ENCODE measurements at places on chromosomes 2 and 18. TPM values are rescaled to one million over a fixed set of nuclear protein-coding genes. Genes with fewer than 3 reads are reported as not detected.

DNA sequence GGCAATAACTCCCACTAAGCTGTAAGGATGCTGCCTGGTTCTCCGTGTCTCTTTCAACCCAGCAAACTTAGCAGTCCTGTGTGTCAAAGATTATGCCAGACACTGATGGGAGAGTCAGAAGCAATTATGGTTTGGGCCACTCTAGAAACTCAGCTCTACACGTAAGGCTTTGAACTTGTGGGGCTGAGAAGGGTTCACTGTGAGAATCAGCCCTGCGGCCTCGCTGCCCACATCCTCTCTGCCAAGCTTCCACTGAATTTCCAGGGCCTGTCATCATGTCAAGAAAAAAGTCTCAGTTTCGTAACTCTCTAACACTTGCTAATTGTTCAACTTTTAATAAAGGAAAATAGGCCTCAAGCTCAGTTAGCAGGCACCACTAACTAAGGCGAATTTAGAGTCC is 308.8 kb upstream of the LYPD1 start:
- no peak for DNase-seq

DNA sequence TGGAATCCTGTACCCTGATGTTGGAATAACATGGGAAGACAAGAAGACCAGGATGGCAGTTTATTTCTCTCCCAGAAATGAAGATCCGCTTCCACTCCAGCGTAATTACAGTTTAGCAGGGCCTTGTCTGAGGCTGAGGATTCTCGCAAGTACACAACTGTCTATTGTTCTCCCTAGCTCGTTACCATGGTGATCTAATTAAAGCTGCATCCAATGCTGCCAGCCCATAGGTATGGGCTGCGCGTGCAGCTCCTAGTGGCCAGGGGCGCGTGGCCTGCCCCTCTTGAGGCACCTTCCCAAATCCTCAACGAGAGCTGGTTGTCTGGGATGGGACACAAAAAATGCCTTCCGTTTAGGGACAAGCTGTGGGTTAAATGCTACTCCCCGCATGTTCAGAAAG is 344.9 kb downstream of the CYRIA start:
- no peak for DNase-seq

DNA sequence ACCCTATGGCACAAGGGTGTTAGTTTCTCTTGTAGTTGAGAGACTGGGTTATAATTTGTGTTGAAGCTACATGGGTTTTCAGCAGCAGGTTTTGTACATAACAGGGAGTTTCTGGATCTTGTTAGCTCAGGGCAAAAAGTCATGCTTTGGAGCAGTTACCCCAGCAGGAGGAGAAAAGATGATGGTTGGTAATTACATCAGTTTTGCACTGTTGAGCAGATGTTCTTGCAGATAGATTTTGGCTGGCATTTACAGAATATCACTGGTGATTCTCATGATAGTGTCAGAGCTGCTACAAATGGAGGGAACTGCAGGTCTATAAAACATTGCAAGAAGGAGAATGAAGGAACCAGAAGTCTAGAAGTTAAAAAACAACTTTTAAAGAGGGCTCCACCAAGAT is 215.2 kb upstream of the ATP5MC3 start:
- no peak for DNase-seq

- DNase-seq, result no peak
Observed at GRCh38 chr2:152755029-152755428, 36.6 kb downstream of the ARL6IP6 start.

- DNase-seq, result no peak
Observed at GRCh38 chr2:168624028-168624427, 168.0 kb downstream of the CERS6 start.

- no peak for DNase-seq
Observed at GRCh38 chr2:44267796-44268648, 7.3 kb upstream of the SLC3A1 start.

- no peak for DNase-seq
Observed at GRCh38 chr2:20698916-20699613, 32.1 kb downstream of the GDF7 start.

- no peak for DNase-seq
Observed at GRCh38 chr2:32882816-32883810, 63.6 kb upstream of the LTBP1 start.

DNA sequence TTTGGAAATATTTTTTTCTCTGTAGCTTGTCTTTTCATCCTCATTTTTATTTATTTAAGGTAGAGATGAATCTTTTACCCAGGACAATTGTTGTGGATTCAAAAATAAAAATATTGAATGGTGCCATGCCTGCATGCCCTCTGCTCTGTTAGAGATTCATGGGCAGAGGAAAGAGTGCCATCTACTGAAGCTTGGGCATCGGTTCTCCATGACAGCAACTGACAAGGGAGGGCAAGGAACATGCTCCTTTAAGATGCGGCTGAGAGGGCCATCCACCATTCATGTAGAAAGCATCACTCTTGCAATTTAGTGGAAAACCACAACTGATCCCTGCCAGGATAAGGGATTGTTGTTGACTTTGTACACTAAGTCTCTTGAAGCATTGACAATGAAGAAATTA is 79.9 kb downstream of the PARD3B start:
- no peak for DNase-seq

DNA sequence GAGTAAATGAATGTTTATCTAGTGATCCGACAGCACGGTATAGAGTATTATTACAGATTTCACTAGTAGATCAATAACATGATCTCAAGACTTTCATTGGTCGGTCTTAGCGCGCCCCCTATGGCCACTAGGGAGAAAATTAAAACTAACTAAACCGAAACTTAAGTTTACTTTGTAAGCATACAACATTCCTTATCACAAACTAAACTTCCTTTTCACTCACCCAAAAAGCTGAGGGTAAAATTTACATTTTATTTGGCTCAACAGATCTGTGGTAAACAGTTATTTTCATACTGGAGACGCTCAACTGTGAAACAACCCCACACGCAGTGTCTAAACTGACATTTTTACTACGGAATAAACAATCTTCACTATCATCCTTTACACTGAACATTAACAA is 215.6 kb upstream of the MAP2 start:
- DNase-seq, result peak; percentile 2

GRCh38 chr2:28322981-28323396 is 69.7 kb upstream of the FOSL2 start:
- no peak for DNase-seq

DNA sequence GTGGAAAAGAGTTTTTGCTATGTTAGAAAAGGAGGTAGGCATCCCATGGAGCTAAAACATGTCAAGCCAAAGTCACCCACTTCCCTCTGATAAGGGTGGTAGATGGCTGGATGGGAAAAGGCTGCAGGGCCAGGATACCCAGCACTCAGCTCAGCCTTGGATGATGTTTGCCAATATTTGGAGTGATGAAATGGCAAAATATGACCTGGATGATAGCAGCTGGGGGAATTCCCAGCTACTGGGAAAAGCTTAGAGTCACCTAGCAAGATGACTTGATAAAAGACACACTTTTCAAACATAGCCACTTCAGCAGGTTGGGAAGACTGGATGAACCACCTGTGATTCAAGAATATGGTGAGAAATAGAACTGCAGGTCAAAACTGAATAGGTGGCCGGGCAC is 10.1 kb downstream of the RFX8 start:
- DNase-seq, result no peak

- DNase-seq, result no peak
Observed at GRCh38 chr2:202632682-202633290, 2.0 kb upstream of the FAM117B start.

- no peak for DNase-seq
Observed at GRCh38 chr2:8538531-8538930, 143.3 kb upstream of the ID2 start.

DNA sequence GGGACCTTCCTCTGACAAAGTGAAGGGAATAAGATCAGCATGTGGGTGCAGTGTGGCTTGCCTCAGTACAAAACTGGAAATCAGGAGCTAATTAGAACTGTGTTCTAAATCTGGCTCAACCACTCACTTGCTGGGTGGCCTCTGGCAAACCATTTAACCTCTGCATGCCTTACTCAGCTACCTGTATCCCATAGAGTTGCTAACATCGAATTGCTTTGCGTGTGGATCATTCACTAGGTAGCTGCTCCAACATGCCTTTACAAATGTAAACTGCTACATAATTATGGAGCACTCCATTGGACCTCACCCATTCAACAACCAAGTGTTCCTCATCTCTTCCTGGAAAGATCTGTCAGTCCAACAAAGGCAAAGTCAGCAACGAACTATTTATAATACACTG is 19.0 kb downstream of the PLEKHM3 start:
- DNase-seq, result no peak

- DNase-seq, result no peak
Observed at GRCh38 chr18:74289137-74289536, 2.6 kb downstream of the CYB5A start.

DNA sequence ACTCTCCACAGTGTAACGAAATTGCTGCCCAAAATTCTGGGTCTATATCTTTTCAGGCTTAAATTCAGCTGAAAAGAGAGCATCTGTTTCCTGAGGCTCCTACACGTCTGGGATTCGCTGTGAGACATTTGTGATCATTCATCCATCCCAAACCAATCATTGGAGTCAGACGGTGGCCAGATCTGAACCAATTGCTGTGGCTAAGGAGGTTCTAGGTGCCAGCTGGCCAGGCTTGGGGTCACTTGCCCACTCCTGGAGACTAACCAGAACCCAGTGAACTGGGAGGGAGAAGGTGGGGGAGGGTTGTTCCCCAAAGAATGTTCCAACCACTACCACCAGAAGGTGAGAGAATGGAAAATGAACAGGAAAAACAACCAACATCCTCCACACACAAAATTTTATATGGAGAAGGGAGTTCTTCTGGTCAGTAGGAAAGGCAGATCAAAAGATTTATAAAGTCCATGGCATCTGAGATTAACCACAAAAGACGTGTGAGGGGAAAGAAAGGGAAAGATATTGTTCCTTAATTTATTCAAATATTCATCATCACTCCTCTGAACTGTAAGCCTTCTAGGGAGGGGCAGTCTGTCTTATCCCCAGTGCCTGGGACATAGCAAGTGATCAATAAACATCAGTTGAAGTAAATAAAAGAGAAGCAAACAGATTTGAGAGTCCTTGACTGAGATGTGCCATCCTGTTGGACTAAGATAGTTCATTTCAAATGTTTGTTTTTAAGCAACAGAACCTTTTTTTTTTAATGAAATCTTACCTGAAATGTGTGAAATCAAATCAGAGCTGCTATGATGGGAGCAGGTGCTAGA is 3.0 kb upstream of the RTKN start:
- DNase-seq, result no peak

DNA sequence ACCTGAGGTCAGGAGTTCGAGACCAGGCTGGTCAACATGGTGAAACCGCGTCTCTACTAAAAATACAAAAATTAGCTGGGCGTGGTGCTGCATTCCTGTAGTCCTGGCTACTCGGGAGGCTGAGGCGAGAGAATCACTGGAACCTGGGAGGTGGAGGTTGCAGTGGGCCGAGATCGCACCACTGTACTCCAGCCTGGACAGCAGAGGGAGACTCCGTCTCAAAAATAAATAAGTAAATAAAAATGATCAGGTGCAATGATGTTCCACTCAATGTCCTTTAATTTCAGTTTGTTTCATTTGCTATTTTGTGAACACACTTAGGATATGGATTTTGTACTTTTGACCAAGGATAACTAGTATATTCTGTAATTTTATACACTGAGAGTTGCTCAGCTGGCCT is 9.3 kb downstream of the HADHA start:
- no peak for DNase-seq

- no peak for DNase-seq
Observed at GRCh38 chr2:224349396-224349795, 52.5 kb downstream of the FAM124B start.

GRCh38 chr18:46301571-46301970 is 197.4 kb downstream of the HAUS1 start:
- no peak for DNase-seq

DNA sequence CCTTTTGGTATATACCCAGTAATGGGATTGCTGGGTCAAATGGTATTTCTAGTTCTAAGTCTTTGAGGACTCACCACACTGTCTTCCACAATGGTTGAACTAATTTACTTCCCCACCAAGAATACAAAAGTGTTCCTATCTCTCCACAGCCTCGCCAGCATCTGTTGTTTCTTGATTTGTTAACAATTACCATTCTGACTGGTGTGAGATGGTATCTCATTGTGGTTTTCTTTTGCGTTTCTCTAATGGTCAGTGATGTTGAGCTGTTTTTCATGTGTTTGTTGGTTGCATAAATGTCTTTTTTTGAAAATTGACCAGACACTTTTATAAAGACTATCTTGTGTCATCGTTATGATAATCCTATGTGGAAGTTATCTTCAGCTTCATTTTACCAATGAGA is 16.0 kb upstream of the ATP8B1 start:
- no peak for DNase-seq

DNA sequence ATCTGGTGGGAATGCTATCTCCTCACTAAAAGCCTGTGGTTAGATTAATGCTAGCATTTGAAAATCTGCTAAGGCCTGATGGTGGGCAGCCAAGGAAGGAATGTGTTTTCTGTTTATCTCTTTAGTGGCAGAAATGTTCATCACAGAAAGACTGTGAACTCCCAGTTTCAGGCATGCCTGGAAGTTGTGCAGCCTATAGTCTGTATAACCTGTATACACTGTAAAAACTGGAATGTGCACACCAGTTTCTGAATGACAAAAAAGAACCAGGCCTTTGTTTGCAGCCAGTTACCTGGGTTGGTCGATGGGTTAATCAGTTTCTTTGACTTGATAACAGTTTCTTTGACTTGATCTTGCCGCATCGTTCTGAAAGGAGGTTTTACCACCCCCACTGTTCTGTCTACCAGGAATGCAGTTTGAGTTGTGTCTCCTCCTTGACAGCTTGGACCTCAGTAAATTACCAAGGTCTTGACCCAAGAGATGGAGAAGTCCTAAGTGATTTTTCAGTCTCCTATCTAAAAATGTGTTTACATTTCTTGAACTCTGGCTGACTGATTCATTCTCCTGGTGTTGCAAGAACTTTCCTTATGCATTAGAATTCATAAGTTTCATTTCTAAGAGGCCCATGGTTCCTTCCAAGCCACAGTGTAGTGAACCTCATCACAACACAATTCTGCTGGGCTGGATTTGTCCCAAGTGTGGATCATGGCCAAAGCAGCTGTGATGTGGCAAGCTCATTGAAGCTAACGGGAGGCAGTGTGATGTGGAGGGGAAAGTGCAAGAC is 62.2 kb downstream of the KIAA2012 start:
- peak; percentile 16 for DNase-seq

GRCh38 chr2:12463189-12463588 is 253.5 kb upstream of the TRIB2 start:
- DNase-seq, result no peak

GRCh38 chr18:11260961-11261461 is 111.6 kb upstream of the PIEZO2 start:
- DNase-seq, result no peak

- no peak for DNase-seq
Observed at GRCh38 chr2:148501545-148501944, 143.0 kb upstream of the EPC2 start.

GRCh38 chr2:39593439-39594393 is 72.0 kb upstream of the TMEM178A start:
- DNase-seq, result peak; percentile 9

GRCh38 chr18:61569176-61569892 is 236.1 kb downstream of the CDH20 start:
- no peak for DNase-seq

The SEC11C gene
- 92.8 TPM for total RNA-seq

The CFC1 gene
- total RNA-seq, result 11.4 TPM

The ZAP70 gene
- 160 TPM for total RNA-seq

The RND3 gene
- 7.4 TPM for total RNA-seq

The TNP1 gene
- total RNA-seq, result 0.57 TPM

The SERTAD2 gene
- 13.3 TPM for total RNA-seq

The HJURP gene
- 29.7 TPM for total RNA-seq

The ERFE gene
- total RNA-seq, result 0.38 TPM

The BCL11A gene
- 27.9 TPM for total RNA-seq
